ENCODE measurements at places on chromosomes 12 and 14.
A peak's percentile ranks its signal among the peaks of the same experiment; 100 is the strongest.

- no peak overlapping the region for H3K4me3 ChIP-seq
- no peaks in the 10 kb centered on the region for H3K27me3 ChIP-seq
- no peak overlapping the region for H3K27ac ChIP-seq
- no peaks in the 10 kb centered on the region for H3K4me1 ChIP-seq
- no peaks in the 10 kb centered on the region for H3K36me3 ChIP-seq
Measured at GRCh38 chr12:32560520-32560919, 118.6 kb upstream of the DNM1L start.

GRCh38 chr12:117498256-117498655 lies 136.8 kb upstream of the NOS1 start:
- DNase-seq = no peak
- no peak overlapping the region for H3K4me3 ChIP-seq
- no peaks in the 10 kb centered on the region for H3K27me3 ChIP-seq
- no peaks in the 10 kb centered on the region for H3K36me3 ChIP-seq
- no peaks in the 10 kb centered on the region for H3K4me1 ChIP-seq

DNA sequence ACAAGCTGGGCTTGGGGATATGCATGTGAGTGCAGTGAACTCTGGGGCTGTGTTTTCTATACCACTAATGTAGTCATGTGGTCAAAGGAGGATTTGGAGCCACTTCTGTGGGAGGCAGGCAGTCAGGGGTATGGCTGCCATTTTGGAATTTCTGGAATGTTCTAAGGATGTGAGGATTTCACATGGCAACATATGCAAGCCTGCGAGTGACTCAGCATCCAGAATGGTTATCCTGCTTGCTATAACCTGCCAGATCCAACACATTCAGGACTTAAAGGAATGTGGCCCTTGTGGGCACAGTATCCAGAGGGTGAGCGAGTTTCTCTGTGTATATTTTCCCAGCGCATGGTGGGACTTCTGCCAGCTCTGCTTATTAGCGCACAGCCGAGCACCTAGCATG lies 249.2 kb upstream of the PWP1 start:
- DNase-seq = no peak
- H3K27me3 ChIP-seq = no peaks in the 10 kb centered on the region
- no peak overlapping the region for H3K4me3 ChIP-seq
- H3K36me3 ChIP-seq = peaks cover 2% of the 10 kb centered on the region
- peaks cover 9% of the 10 kb centered on the region for H3K4me1 ChIP-seq

- H3K27me3 ChIP-seq = no peaks in the 10 kb centered on the region
- H3K27ac ChIP-seq = no peak overlapping the region
- no peaks in the 10 kb centered on the region for H3K36me3 ChIP-seq
- H3K4me3 ChIP-seq = peak overlapping the region; percentile 11
- peaks cover 5% of the 10 kb centered on the region for H3K4me1 ChIP-seq
- peak; percentile 93 for DNase-seq
Measured at GRCh38 chr12:13255792-13256691, 59.5 kb downstream of the EMP1 start.

GRCh38 chr12:15001733-15002382 lies 29.0 kb downstream of the PDE6H start:
- DNase-seq = no peak
- H3K27me3 ChIP-seq = peaks cover 16% of the 10 kb centered on the region
- no peaks in the 10 kb centered on the region for H3K4me1 ChIP-seq
- no peak overlapping the region for H3K27ac ChIP-seq
- H3K4me3 ChIP-seq = no peak overlapping the region
- no peaks in the 10 kb centered on the region for H3K36me3 ChIP-seq

DNA sequence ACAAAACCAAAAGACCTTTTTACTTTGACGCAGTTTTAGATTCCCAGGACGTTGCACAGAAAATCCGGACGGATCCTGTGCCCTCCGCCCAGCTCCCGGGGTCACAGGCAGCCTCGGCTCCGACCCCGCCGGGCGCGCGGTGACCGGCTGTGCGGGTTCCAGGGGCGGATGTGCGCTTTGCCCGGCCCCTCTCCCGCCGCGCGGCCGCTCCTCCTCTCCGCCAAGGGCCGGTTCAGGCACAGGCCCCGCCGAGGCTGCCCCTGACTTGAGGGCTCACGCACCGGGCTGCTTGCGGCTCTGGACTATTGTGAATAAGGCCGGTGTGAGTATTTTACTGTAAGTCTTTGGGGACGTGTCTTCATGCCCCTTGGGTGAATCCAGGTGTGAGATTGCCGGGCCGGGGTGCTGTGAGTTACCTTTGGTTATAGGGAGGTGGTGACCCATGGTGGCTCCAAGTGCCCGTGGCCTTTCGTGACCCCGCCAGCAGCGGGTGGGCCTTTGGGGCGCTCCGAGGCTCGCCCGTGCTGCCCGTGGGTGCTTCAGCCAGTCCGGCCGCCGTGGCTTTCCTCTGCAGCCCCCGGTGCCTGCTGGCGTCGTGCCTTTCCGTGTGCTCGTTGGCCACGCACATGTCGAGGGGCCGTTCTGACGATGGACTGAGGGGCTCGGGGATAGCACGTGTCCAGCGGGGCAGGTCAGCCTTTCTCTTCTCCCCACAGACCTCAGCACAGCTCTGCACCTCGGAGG lies 45.9 kb downstream of the NOC4L start:
- peak overlapping the region; percentile 89 for H3K4me3 ChIP-seq
- peaks cover 9% of the 10 kb centered on the region for H3K36me3 ChIP-seq
- peaks cover 30% of the 10 kb centered on the region for H3K4me1 ChIP-seq
- H3K27ac ChIP-seq = no peak overlapping the region
- no peak for DNase-seq

DNA sequence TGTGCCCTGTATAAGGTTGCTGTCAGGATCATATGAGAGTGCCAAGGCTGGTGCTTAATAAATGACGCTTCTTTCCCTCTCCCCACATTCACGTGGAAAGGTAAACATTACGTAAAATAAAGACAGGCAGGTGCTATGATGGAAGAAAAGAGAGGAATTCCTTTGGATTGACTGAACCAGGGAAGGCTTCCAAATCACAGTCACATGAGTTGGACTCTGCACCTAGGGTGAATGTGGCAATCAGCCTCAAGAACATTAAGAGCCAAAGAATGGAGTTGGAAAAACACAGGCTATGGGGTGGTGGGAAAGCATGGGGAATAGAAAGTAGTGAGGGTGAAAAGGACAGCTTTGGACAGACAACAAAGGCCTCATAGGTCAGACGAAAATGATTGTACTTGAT lies 473.1 kb downstream of the VRK1 start:
- H3K36me3 ChIP-seq = no peaks in the 10 kb centered on the region
- no peak for DNase-seq
- H3K4me3 ChIP-seq = no peak overlapping the region
- H3K27me3 ChIP-seq = peaks cover 2% of the 10 kb centered on the region
- H3K27ac ChIP-seq = no peak overlapping the region

DNA sequence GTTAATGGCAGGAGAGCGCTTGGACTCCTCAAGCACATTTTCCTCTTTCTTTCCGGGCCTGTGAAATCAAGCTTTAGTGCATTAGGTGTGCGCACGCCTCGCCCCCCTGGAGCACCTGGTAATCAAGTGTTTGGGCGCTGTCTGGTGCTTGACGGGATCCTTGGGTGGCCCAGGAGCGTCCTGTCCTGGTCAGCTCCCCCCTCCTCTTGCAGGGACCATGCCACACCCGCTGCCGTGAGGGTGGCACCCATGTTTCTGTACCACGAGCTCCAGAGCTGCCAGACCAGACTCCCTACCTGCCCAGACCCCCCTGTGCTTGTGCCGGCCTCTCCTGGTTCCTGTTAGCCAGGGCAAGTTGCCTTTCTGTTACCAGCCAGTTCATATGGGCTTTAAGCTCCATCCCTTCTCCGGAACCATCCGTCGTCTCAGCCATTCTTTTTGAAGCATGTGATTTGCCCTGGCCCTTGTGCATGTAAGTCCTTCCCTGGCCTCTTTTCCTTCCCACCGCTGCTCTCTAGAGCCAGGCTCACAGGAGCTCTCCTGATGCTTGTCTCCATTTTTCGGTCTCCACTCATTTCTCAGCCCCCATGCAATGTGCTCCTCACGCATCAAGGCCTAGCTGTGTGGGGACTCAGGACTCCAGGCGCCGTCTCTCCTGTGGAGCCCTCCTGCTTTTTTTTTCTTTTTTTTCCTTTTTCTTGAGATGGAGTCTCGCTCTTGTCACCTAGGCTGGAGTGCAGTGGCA lies 66.1 kb downstream of the EP400 start:
- H3K4me3 ChIP-seq = no peak overlapping the region
- H3K27ac ChIP-seq = no peak overlapping the region
- no peaks in the 10 kb centered on the region for H3K27me3 ChIP-seq
- DNase-seq = no peak
- H3K36me3 ChIP-seq = peaks cover 29% of the 10 kb centered on the region

GRCh38 chr12:115090783-115091182 lies 406.8 kb upstream of the TBX3 start:
- H3K27me3 ChIP-seq = no peaks in the 10 kb centered on the region
- H3K27ac ChIP-seq = no peak overlapping the region
- H3K36me3 ChIP-seq = no peaks in the 10 kb centered on the region
- no peak overlapping the region for H3K4me3 ChIP-seq
- H3K4me1 ChIP-seq = no peaks in the 10 kb centered on the region

- H3K36me3 ChIP-seq = no peaks in the 10 kb centered on the region
- H3K27me3 ChIP-seq = peaks cover 18% of the 10 kb centered on the region
- DNase-seq = no peak
Measured at GRCh38 chr12:70683976-70684375, 46.7 kb upstream of the PTPRB start.

DNA sequence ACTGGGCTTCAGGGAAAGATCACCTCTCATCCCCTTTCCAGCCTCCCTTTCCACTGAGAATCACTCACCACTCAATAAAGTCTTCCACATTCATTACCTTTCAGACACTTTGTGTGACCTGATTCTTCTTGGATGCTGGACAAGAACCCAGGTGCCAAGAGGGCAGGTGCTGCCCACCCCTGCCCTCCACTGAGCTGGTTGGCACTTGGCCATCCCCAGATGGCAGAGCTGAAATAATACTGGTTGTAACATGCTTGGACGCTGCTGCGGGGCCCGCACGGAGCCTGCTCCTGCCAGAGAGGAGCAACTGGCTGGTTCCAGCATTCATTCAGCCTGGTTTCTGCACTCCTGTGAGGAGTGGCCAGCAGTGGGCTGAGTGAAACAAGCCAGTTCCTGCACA lies 386.7 kb upstream of the CCDC196 start:
- H3K4me3 ChIP-seq = no peak overlapping the region
- no peaks in the 10 kb centered on the region for H3K4me1 ChIP-seq
- H3K27me3 ChIP-seq = no peaks in the 10 kb centered on the region
